ENCODE measurements at places on chromosomes 6 and 20.

- no peak for DNase-seq
Observed at GRCh38 chr6:122623279-122623678, 13.1 kb downstream of the PKIB start.

- no peak for DNase-seq
Observed at GRCh38 chr6:145245119-145245518, 490.2 kb downstream of the EPM2A start.

GRCh38 chr20:2178318-2179232 is 76.9 kb downstream of the STK35 start:
- DNase-seq: no peak

GRCh38 chr6:106122938-106123656 is 37.0 kb downstream of the PRDM1 start:
- DNase-seq: no peak

GRCh38 chr6:85678026-85678601 is 35.4 kb upstream of the SYNCRIP start:
- DNase-seq: no peak

DNA sequence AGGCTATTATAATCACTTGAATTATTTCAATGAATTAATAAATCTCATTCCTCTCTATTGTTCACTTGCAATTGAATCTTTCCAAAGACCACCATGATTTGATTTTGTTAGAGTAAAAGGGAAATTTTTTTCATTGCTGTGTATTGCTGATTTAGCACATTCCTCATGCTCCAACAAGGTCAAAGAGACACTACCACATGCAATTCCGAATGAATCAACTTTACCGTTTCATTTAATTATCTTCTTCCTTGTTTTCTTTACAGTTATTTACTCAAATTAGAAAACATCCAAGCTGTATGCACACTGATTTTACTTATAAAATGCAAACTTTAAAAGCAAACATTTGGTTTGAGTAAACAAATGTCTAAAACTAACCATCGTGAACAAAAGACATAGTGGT is 967 bp downstream of the KIAA0408 start:
- no peak for DNase-seq

DNA sequence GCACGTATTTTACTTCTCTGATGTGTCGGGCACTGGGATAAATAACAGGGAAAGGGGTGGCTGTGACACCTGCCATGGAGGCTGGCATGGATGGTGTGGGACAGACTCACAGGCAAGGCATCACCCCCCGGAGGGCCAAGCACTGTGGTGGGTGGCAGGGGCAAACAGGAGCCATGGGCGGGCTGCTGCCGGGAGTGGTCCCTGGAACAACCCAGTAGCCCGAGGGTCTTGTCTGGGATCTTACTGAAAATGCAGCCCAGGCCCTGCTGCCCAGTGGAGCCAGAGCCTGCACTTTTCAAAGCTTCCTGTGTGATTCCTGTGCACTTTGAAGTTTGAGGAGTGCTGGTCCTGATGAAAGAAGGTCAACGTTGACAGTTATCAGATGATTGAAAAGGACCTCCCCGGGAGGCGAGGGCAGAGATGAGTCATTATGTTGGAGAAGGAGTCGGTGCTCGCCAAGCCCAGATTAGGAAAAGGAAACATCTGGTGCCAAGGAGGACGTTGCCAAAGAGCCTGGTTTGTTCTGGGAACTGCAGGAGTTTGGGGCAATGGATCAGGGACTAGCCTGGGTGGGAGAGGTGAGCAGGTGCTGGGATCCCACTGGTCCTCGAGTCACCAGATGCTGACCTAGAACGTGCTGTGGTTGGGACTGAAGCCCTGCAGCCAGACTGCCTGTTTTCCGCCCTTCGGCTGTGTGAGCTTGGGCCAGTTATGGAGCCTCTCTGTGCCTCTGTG is 130.0 kb upstream of the GGTLC1 start:
- no peak for DNase-seq

GRCh38 chr6:109347779-109348178 is 34.5 kb downstream of the CD164 start:
- no peak for DNase-seq

DNA sequence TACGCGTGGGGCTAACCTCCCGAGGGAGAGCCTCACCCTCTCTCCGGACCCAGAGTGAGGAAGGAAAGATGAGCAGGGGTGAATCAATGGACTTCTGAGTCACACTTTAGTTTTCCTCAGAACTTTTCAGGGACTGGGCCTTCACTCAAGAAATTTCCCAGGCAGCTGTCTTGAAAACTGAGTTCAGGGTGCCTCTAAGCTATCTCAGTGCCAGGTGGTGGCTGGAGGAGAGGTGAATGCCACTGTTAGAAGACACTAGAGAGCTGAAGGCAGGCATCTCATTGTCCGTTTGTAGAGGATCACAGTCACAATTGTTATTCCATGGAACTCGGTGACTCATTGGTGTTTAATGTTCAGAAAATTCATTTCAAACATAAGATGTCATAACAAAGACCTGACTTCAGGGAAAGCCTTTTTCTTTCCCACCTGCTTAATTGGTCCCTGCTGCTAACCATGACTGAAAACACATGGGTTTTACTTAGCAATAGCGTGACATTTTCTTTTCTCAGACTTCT is 5.3 kb upstream of the SERPINB6 start:
- DNase-seq: no peak

DNA sequence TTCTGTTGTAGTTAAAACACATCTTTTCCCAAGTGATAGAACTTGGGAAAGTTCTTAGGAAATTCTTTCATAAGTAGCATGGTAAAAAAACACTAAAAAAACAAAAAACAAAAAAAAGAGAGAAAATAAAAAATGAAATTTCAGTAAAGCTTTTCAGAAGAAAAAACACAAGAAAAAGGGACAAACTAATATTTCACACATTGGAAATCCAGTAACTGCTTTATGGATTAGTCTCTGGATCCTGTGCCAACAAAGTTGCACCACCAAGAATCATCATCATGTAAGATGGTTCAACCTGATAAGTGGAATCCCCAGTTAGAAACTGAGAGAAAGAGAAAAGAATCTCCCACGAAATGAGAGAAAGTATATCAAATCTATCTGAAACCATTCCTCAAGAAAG is 144.2 kb downstream of the GMDS start:
- DNase-seq: no peak

DNA sequence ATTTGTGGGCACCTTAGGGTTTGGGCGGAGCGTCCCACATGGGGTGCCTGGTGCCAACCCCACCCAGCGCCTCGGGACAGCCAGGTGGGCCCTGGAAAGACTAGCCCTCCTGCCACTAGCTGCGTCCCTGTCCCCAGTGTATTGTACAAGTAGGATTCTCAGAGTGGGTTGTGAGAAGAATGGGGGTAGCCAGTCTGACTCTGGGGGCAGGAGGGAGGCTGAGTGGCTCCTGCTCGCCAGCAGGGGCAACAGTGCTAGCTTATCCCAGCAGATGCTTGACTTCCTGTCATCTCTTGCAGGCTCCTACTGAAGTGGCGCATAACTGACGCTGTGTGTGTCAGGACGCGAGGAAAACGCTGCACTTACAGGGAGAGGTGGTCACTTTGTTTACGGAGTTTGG is 9.3 kb downstream of the PSMA7 start:
- DNase-seq: no peak

DNA sequence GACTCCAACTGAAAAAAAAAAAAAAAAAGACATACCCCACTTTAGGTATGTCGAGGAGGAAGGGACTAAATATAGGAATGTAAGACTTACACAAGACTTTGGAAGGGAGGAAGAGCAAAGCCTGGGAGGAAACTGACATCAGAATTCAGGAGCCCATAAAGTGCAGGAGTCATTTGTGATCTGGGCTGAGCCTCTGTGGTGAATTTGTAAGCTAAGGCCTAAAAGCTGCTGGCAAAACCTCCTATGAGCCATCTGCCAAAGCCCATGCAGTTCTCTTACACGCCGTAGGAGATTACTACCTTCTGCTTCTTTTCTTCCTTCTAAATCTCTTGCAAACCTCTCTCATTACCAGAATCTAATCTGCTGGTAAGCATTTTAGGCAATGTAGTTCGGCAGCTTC is 52.0 kb upstream of the THEMIS start:
- peak; percentile 34 for DNase-seq

GRCh38 chr6:64280569-64280968 is 645.0 kb downstream of the PHF3 start:
- DNase-seq: no peak

DNA sequence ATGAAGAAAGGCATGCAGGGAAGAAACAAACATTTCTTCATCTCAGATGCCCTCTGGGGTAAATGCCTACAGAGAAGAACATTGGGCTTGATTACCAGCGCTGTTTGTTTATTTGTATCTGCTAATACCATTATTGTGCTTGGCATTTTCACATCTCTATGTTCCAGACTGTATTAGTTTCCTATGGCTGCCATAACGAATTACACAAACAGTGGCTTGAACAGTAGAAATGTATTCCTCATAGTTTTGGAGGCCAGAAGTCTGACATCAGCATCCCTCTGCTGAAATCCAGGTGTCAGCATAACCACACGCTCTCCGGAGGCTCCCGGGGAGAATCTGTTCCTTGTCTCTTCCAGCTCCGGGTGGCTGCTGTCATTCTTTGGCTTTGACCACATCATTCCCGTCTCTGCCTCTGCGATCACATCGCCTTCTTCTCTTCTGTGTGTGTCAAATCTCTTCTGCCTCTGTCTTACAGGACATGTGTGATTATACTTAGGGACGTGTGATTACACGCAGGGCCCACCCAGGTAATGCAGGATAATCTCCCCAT is 241.6 kb upstream of the SUPT3H start:
- no peak for DNase-seq

DNA sequence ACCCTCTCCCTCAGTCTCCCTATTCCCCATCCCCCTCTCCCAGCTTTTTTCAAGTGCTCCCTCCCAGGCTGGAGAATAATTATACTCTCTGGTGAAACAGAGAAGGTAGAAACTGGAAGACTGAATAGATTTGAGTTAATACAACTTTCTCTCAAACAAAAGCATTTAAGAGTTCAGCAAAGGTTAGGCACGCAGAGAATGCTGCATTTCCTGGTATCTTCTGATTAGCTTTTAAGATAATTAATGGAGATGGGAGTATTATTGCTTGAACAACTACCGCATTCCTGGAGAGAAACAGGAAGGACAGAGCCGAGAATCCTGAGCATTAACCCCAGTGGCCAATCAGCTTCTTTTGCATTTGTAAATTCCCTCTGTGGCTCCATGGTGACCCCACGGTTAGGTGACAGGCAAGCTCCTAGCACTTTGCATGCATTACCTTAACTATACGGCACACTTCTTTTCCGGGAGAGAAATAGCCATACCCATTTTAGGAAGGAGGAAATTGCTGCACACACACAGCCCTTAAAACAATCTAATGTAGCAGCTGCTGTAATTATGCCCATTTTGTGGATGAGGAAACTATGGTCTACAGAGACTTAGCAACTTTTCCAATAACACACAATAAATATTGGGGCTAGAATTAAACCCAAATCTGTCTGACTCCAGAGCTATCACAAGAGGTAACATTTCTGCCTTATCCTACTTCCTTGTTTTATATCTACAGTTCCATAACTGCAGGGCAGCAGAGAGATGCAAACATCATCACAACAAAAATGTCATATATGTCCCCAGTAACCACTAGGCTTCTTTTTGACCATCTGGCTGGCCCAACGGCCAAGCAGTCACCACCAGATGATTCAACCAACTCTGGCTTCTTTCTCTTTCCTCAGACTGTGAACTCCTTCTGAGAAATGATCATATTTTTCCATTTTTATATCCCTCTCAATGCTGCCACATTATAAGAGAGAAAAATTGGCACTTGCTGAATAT is 169.9 kb downstream of the CD24 start:
- no peak for DNase-seq

- DNase-seq: no peak
Observed at GRCh38 chr6:155528982-155529453, 73.4 kb upstream of the NOX3 start.

DNA sequence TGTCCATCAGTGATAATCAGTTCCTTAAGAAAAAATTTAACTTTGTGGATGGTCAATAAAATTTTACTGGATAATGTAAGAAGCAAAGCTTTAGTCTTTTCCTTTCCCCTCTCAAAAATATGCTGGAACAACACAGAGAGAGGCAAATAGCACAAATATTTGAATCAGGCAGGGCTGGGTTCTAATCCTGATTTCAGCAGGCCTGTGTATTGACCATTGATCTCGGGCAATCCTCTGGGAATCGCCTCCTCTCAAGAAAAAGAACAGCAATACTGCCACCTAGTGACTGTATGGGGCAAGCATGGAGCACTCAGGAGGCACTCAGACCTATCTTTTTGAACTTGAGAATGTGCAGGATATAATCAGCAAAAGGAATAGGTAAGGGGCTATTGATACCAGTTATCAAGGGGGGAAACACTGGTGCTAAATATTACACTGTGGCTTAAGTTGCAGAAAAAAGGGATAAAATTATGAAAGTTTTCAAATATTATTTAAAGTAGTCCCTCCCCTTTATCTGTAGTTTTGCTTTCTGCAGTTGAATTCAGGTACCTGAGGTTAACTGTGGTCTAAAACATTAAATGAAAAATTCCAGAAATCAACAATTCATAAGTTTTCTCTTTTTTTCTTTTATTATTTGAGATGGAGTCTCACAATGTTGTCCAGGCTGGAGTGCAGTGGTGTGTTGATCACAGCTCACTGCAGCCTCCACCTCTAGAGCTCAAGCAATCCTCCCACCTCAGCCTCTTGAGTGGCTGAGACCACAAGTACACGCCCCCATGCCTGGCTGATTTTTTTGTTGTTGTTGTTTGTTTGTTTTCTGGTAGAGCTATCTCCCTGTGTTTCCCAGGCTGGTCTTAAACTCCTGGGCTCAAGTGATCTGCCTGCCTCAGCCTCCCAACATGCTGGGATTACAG is 91.8 kb upstream of the NHSL1 start:
- DNase-seq: peak; percentile 46

DNA sequence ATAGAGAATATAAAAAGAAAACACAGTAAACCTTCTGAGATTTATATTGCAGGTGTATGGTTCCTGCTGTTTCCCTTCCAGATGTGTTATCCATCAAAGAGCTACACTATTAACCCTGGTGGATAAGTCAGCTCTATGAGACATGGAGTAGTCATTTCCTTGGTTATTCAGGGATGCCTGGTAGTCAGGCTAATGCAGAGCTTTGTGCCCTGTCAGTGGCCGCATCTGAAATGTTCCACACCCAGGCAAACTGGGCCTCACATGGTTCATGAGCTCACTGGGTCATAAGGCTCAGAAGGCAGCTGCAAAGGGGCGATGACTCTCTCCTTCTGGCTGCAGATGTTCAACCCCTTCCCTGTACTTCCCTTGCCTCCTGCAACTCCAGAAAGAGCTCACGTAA is 473.6 kb downstream of the EPHA7 start:
- no peak for DNase-seq

- DNase-seq: no peak
Observed at GRCh38 chr6:75620381-75621304, 19.0 kb downstream of the SENP6 start.

- DNase-seq: no peak
Observed at GRCh38 chr6:14827354-14827753, 418.5 kb upstream of the JARID2 start.

- DNase-seq: no peak
Observed at GRCh38 chr6:108309844-108310243, 15.0 kb downstream of the AFG1L start.

GRCh38 chr6:150712505-150713252 is 113.0 kb downstream of the PLEKHG1 start:
- no peak for DNase-seq
